Activated T-cell treated with anti-CD3 and anti-CD28 coated beads, Interleukin-2, amount 50 U/mL, for 72 hours (primary cell): ENCODE measurements at places on chromosomes 5 and 9. TPM values are rescaled to one million over a fixed set of nuclear protein-coding genes. Genes with fewer than 3 reads are reported as not detected.

Gene SUB1
- 383 TPM for total RNA-seq

Gene C6
- total RNA-seq = not detected

Gene PLEKHG4B
- not detected for total RNA-seq

Gene ARRDC1
- 47.2 TPM for total RNA-seq

Gene MACROH2A1
- 140 TPM for total RNA-seq

Gene FAXDC2
- not detected for total RNA-seq

Gene CA9
- 1.6 TPM for total RNA-seq

Gene CDO1
- 0.50 TPM for total RNA-seq

Gene RETREG1
- 29.4 TPM for total RNA-seq
